Stimulated activated CD4-positive, alpha-beta T cell treated with anti-CD3 and anti-CD28 coated beads, Interleukin-2, amount 100 ng/mL, for 48 hours (primary cell): ENCODE measurements at places on chromosomes 1 and 21.

GRCh38 chr1:27065999-27066630 lies 53.5 kb upstream of the TENT5B start:
- no peak for DNase-seq

DNA sequence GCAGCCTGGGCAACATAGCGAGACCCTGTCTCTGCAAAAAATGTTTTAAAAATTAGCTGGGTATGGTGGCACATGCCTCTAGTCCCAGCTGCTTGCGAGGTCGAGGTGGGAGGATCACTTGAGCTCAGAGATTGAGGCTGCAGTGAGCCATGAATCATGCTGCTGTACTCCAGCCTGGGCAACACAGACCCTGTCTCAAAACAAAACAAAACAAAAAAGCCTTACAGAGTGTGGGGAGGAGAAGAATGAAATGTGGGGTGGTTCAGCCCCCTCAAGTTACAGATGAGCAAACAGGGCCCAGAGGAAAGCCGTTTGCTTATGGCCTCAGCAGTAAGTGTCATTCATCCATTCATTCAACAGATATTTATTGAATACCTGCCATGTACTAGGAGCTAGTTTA lies 40.7 kb downstream of the RPS6KA1 start:
- no peak for DNase-seq

GRCh38 chr1:234647245-234647644 lies 37.3 kb upstream of the IRF2BP2 start:
- no peak for DNase-seq

GRCh38 chr1:4001461-4001860 lies 101.4 kb upstream of the C1orf174 start:
- no peak for DNase-seq

GRCh38 chr21:27362249-27362648 lies 395.4 kb upstream of the ADAMTS5 start:
- no peak for DNase-seq

DNA sequence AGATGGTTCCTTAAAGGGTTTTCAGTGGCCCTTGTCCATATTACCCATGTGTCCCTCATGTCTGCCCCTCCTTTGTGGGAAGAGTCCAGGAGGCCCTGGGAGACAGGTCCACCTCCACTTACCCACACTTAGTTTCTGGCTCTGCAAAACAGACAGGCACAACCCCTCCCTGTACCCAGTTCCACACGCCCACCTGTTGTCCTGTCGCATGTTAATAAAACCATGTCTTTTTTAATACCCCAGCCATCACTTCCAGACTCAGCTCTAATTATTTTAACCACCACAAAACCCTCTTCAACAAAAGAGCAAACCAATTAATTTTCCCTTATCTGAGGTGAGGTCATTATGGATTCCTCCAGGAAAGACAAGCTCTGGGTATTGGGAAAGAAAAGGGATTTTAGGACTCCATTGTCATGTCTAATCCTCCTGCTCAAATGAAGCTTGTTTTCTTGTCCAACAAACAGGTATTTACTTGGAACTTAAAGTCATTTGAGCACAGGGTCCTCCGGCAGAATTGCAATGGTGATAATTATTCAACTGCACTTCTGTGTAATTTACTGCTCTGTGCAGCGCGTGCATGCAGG lies 68.9 kb downstream of the CCDC185 start:
- no peak for DNase-seq
